ENCODE measurements at places on chromosomes 2 and 18. TPM values are rescaled to one million over a fixed set of nuclear protein-coding genes. Genes with fewer than 3 reads are reported as not detected.

The ALLC gene
- total RNA-seq: not detected

The STRADB gene
- total RNA-seq: 9.4 TPM

The ATP6V1C2 gene
- not detected for total RNA-seq

The LBX2 gene
- total RNA-seq: 1.6 TPM

The GALR1 gene
- total RNA-seq: not detected

DNA sequence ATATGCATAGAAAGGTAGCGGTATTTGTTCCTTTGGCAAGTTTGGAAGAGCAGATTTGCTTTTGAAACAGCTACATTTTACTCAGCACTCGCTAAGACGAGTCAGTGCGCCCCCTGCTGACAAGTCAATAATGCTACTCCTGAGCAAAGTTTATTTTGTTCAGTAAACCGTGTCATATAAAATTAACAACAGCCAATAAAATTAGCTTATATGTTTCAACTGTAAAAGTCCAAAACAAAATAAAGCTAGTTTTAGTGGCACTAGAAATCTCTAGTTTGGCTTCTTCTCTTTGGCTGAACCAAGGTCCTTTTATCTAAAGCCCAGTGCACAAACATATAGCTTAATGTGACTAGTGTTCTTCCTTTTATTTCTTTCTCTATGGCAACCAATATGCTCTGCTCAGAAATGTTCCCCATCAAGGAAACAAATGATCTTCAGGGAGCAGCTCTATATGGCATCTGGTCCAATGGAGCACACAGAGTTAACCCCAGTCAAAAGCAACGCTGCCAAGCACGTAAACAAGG, 4.2 kb upstream of the POU3F3 start:
- H3K4me1 ChIP-seq: peaks cover 15% of the 10 kb centered on the region
- H3K36me3 ChIP-seq: no peaks in the 10 kb centered on the region
- DNase-seq: peak; percentile 65
- no peak overlapping the region for H3K4me3 ChIP-seq
- no peak overlapping the region for H3K27ac ChIP-seq
- H3K27me3 ChIP-seq: peaks cover 83% of the 10 kb centered on the region

GRCh38 chr18:63185984-63186383, 133.6 kb downstream of the BCL2 start:
- H3K4me1 ChIP-seq: peaks cover 21% of the 10 kb centered on the region
- H3K27ac ChIP-seq: no peak overlapping the region
- H3K36me3 ChIP-seq: no peaks in the 10 kb centered on the region
- no peaks in the 10 kb centered on the region for H3K27me3 ChIP-seq
- H3K4me3 ChIP-seq: no peak overlapping the region

DNA sequence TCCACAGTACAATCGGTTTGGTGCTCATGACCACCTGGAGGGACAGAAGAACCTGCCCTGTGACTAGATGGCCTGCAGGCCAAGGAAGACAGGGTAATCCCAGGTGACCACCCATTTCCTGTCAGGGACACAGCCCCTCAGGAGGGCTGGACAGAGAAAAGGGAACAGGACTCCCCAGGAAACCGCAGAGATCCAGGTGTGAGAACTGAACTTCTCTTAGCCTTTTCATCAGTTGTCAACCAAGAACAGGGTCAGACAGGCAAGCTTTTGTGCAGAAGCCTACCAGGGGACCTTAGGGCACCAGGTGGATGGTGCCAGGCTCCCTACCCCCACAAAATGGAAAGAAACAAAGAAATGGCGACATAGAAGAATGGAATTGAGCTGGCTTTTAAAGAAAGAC, 132.3 kb downstream of the HDAC4 start:
- H3K27ac ChIP-seq: peak overlapping the region; percentile 86
- peak; percentile 25 for DNase-seq
- no peaks in the 10 kb centered on the region for H3K36me3 ChIP-seq
- peaks cover 69% of the 10 kb centered on the region for H3K4me1 ChIP-seq

DNA sequence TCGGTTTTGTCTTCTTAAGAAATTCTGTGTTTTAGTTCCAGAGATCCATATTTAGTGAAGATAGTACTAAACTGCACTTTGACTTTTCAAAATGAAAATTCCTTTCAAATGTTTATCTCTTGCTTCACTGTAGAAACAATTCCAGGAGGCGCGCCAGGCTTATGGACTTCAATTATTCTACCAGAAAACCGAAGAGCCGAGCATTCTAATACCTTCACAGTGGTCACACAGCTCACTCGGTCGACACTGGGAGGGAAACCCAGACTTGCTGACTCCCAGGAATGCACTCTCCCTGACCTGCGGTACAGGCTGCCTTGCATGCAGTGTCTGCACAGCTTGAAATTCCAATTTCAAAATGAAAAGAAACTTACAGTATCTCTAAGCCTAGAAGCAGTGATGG, 119.9 kb upstream of the PIEZO2 start:
- H3K36me3 ChIP-seq: no peaks in the 10 kb centered on the region
- peaks cover 4% of the 10 kb centered on the region for H3K4me1 ChIP-seq
- H3K4me3 ChIP-seq: peak overlapping the region; percentile 15
- peak; percentile 34 for DNase-seq

DNA sequence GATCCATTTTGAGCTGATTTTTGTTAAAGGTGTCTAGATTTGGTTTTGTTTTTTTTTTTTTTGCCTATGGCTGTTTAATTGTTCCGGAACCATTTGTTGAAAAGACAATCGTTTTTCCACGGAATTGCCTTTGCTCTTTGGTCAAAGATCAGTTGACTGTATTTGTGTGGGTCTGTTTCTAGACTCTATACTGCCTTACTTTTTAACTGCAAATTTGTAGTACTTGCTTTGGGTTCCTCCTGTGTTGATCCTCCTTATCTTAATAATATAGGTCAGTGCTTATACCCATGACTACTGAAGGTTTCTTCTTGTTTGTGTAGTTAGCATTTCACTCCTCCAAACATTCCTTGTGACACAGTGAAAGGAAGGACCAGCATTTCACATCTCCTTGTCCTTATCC, 30.4 kb downstream of the CERS6 start:
- no peak for DNase-seq
- H3K4me3 ChIP-seq: no peak overlapping the region
- no peaks in the 10 kb centered on the region for H3K27me3 ChIP-seq
- no peak overlapping the region for H3K27ac ChIP-seq

DNA sequence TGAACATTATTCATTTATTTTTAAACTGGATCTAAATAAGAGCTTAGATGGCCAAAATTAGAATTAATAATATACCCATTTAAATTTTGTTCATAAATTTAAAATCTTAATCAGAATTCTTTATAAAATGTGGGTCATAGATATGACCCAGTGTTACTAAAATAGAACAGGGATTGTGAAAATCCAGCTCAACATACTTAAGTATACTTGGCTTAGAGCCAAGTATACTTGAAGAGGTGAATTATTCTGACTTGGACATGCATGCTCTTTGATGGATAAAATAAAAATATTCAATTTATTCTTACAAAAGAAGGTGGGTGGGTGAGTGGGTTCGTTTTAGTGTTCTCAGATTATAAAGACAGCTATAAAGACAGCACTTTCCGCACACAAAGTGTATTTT, 70.7 kb downstream of the SPOPL start:
- H3K36me3 ChIP-seq: 0 out of 2 replicates have a peak, but pooled peaks cover 3% of the 10 kb centered on the region
- no peak for DNase-seq
- H3K27ac ChIP-seq: no peak overlapping the region
- no peaks in the 10 kb centered on the region for H3K27me3 ChIP-seq

DNA sequence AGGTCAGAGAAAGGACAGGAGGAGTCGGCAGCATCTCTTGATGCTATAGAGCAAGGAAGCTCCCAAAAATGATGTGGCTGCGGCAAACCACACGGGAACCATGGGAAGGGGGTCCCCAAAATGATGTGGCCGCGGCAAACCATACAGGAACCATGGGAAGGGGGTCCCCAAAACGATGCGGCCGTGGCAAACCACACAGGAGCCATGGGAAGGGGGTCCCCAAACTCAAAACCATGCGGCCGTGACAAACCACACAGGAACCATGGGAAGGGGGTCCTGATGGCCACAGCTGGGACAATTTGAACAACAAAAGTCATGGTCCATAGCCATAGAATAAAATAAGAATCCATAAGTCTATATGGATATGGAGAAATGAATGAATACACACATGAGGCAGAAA, 58.4 kb upstream of the GLI2 start:
- no peaks in the 10 kb centered on the region for H3K36me3 ChIP-seq
- no peak overlapping the region for H3K27ac ChIP-seq
- no peak for DNase-seq
- H3K4me1 ChIP-seq: 0 out of 2 replicates have a peak, but pooled peaks cover 4% of the 10 kb centered on the region
- no peak overlapping the region for H3K4me3 ChIP-seq
- peaks cover 3% of the 10 kb centered on the region for H3K27me3 ChIP-seq

GRCh38 chr2:187250137-187250536, 197.9 kb downstream of the CALCRL start:
- no peak overlapping the region for H3K27ac ChIP-seq
- no peaks in the 10 kb centered on the region for H3K27me3 ChIP-seq
- no peak overlapping the region for H3K4me3 ChIP-seq
- H3K36me3 ChIP-seq: no peaks in the 10 kb centered on the region
- no peak for DNase-seq

- no peak overlapping the region for H3K4me3 ChIP-seq
- no peak overlapping the region for H3K27ac ChIP-seq
- H3K36me3 ChIP-seq: no peaks in the 10 kb centered on the region
- DNase-seq: no peak
Measured at GRCh38 chr2:181657379-181657778, 474 bp upstream of the CERKL start.

DNA sequence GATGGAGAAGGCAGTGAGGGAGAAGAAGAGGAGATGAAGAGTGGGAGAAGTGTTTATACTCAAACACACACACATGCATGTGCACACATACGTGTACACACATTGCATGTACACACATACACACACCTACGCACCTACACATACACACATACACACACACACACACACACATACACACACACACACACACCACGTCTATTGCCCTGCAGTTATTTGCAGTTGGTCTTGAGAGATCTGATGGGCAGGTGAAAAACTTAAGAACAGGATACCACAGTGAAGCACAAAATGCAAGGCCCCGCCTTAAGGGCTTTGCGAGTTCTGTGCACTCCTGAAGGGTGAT, 190.2 kb downstream of the MYCN start:
- no peak overlapping the region for H3K27ac ChIP-seq
- no peaks in the 10 kb centered on the region for H3K36me3 ChIP-seq
- H3K27me3 ChIP-seq: no peaks in the 10 kb centered on the region
- H3K4me1 ChIP-seq: no peaks in the 10 kb centered on the region

- no peak overlapping the region for H3K27ac ChIP-seq
- H3K4me3 ChIP-seq: no peak overlapping the region
- no peaks in the 10 kb centered on the region for H3K27me3 ChIP-seq
- H3K4me1 ChIP-seq: peaks cover 42% of the 10 kb centered on the region
- no peak for DNase-seq
- no peaks in the 10 kb centered on the region for H3K36me3 ChIP-seq
Measured at GRCh38 chr2:100895402-100895801, 75.5 kb downstream of the NPAS2 start.

DNA sequence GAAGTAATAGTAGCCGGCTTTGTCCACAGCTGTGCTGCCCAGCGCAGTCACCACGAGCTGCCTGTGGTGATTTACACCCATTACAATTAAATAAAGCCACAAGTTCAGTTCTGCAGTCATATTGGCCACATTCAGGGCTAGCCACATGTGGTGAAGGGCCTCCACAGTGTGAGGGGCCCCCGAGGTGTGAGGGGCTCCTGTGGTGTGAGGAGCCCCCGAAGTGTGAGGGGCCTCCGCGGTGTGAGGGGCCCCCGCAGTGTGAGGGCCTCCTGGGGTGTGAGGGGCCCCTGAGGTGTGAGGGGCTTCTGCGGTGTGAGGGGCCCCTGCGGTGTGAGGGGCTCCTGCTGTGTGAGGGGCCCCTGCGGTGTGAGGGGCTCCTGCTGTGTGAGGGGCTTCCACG, 191.2 kb downstream of the CTIF start:
- H3K4me1 ChIP-seq: peaks cover 66% of the 10 kb centered on the region
- H3K4me3 ChIP-seq: no peak overlapping the region
- no peak for DNase-seq
- no peaks in the 10 kb centered on the region for H3K27me3 ChIP-seq
- peaks cover 81% of the 10 kb centered on the region for H3K36me3 ChIP-seq
- no peak overlapping the region for H3K27ac ChIP-seq

DNA sequence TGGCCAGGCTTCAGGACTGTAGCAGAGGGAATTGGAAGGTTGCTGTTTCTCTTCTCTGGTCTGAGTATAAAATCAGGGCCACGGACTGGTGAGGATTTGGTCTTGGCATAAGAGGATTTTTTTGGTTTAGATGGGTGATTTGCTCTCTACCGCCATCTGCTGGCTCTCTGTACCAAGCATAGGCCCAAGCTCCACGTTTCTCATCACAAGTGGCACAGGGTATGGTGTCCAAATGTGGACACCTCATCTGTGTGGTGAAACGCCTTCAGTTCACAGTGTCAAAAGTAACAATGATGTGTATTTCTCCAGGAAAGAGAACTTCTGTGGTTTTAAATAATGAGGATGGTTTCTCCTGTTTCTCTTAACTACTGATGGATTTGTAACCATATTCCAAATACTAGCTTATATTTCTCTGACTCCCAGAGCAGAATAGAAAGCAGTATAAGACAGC, 115.1 kb downstream of the EML6 start:
- no peaks in the 10 kb centered on the region for H3K27me3 ChIP-seq
- peaks cover 19% of the 10 kb centered on the region for H3K4me1 ChIP-seq
- DNase-seq: peak; percentile 58
- no peaks in the 10 kb centered on the region for H3K36me3 ChIP-seq

GRCh38 chr2:80499095-80499494, 194.5 kb upstream of the LRRTM1 start:
- H3K27me3 ChIP-seq: no peaks in the 10 kb centered on the region
- H3K4me3 ChIP-seq: no peak overlapping the region
- peak; percentile 3 for DNase-seq
- no peak overlapping the region for H3K27ac ChIP-seq
